ENCODE measurements at places on chromosomes 11 and 22.

DNA sequence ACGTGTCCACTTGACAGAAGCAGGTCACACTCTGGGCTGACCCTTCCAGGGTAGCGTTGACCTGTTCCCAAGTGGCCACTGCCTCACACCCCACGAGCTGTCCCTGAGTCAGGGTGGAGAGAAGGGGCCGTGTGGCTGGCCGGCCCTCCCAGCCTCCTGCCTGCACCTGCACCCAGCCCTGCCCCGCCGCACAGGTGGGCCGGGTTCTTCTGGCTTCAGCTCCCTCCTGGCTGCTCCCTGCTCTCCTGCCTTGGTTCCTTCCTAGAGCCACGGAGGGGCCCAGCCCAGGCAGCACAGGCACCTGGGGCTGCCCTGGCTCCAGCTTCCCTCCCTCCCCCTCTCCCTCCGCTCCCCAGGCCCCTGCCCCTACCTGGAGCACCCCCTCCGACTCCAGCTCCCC lies 42.3 kb downstream of the MOB2 start:
- DNase-seq = no peak

GRCh38 chr11:100942016-100942415 lies 187.6 kb downstream of the PGR start:
- DNase-seq = no peak

DNA sequence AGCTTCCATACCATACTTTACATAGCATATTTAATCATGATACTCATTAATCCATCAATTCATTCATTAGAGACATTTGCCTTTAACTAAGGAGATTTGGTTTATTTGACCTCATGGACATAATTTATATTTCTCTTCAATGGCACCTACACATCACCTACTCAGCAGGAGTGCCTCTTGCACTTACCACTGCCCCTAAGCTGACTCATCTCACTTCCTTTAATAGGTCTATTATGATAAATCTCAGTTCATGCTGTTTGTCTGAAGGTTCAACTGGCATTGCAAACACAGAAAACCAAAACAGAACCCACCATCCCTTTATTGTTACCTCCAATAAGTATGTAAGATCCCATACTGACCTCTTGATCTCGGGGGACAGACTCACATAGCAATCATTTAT lies 186.7 kb downstream of the LUZP2 start:
- no peak for DNase-seq

- no peak for DNase-seq
Observed at GRCh38 chr11:133078012-133078411, 454.3 kb downstream of the OPCML start.

- no peak for DNase-seq
Observed at GRCh38 chr11:47399860-47400767, 8.3 kb upstream of the SLC39A13 start.
